ENCODE measurements at places on chromosomes 3 and 15.

- DNase-seq, result no peak
Observed at GRCh38 chr3:112199622-112200316, 66.7 kb upstream of the GCSAM start.

GRCh38 chr3:136196064-136196400, at the start of gene MSL2:
Gene MSL2, minus strand, starts transcription at chr3:136196335. Its CDS starts 1,222 bp downstream, at chr3:136195113.
- DNase-seq, result no peak

- DNase-seq, result no peak
Observed at GRCh38 chr15:92910451-92910850, 10.3 kb downstream of the CHD2 start.

DNA sequence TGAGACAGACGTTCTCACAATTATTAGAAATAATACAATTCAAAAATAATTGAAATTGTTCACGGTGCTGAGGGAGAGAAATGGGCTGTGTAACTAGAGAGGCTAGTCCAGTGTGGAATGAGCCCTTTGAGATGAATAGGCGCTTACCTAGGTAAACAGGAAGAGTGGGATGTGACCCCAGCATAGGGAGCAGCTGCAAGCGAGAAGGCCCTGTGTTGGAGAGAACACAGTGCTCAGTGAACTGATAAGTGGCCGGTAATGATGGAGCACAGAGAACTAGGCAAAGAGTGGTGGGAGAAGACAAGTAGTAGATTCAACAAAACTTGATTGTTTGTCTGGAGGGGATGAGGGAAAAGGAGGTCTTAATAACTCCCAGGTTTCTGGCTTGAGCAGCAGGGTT, 103.9 kb downstream of the HCN4 start:
- DNase-seq, result no peak

GRCh38 chr15:88331291-88331690, 74.8 kb upstream of the NTRK3 start:
- DNase-seq, result peak; percentile 26

GRCh38 chr3:71487418-71487817, 96.1 kb downstream of the FOXP1 start:
- DNase-seq, result no peak

DNA sequence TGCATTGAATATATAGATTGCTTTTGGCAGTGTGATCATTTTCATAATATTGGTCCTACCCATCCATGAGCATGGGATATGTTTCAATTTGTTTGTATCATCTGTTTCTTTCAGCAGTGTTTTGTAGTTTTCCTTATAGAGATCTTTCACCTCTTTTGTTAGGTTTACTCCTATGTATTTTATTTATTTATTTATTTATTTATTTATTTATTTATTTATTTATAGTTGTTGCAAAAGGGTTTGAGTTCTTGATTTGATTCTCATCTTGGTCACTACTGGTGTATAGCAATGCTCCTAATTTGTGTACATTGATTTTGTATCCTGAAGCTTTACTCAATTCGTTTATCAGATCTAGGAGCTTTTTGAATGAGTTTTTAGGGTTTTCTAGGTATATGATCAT, 478.2 kb downstream of the UNC13C start:
- no peak for DNase-seq

DNA sequence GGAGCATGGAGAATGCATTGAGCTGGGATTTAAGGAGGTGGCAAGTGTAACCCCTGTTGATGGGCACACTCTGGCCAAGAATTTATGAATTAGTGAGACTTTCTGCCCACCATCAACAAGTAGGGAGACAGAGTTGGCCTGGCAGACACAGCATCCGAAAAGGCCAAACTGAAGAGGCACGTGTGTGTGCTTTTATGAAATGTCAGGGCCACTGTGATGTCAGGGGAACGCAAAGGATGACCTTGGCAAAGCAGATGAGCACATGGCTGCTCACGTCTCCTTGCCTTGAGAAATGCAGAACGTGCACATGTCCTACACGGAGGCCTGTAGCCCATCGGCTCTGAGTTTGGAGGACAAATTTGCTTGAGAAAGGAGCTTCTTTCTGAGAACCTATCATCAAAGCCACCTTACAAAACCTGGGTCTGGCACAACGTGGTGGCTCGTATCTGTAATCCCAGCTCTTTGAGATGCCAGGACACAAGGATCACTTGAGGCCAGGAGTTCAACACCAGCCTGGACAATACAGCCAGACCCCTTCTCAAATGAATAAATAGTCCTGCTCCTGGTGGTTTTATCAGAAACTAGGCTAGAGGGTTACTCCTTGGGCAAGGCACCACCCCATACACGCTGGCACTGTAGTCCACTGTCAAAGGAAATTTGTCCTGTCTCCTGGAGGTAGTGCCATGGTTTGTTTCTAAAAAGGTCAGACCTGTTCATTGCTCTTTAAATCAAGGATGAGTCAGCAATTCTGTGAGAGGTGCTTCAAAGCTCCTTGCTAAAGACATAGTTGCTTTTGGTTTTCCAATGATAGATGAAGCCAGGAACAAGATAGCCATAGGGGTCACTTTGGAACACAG, 941 bp upstream of the SH3BP5 start:
- DNase-seq, result peak; percentile 11

DNA sequence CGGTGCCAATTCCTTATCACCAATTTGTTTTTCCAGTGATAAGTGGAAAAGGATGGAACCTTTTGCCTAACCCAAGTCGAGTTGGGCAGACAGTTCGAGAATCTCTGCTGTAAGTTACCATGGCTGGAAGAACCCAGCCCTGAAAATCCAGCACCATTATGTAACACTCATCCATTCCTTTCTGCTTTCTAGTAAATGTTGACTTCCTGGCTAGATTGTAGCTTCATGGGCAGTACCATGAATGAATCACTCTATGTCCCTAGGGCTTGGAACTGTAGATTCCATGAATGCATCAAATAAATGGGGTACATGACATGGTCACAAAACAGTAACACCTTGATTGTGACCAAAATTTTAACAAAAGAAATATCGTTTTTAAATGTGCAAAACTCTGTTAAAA, 14.0 kb downstream of the CHCHD4 start:
- DNase-seq, result no peak

GRCh38 chr3:20575146-20575545, 389.1 kb upstream of the SGO1 start:
- no peak for DNase-seq

- no peak for DNase-seq
Observed at GRCh38 chr3:2595486-2595885, 496.8 kb downstream of the CNTN4 start.

DNA sequence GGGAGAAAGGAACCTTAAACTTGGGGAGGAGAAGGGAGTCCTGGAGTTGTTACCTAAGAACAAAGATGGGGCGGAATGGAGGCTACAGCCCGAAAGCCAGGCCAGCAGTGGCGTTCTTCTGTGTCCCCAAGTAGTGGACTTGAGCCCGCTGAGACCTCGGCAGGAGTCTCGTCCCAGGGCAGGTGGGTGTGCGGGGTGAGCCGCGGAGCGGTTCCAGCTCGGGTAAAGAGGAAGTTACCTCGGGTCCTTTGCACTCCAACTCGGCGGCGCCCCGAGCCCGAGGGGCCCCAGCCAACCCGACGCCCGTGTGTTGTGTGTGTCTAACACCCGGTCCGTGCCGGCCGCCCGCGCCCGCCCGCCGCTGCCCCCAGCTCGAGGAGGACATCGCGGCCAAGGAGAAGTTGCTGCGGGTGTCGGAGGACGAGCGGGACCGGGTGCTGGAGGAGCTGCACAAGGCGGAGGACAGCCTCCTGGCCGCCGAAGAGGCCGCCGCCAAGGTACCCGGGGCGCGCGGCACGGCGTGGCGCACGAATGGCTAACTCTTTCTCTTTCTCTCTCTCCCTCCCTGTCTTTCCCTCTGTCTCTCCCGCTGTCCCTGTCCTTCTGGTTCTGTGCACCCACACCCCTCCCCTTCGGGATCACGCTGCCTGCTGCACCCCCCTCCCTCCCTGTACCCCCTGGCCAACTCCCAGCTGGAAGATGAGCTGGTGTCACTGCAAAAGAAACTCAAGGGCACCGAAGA, 959 bp downstream of the TPM1 start:
- no peak for DNase-seq
